Amygdala (tissue), 56 donors: ENCODE measurements at places on chromosomes 7 and 10.

GRCh38 chr10:53667063-53667462 lies 894.5 kb upstream of the MBL2 start:
- no peak for DNase-seq

DNA sequence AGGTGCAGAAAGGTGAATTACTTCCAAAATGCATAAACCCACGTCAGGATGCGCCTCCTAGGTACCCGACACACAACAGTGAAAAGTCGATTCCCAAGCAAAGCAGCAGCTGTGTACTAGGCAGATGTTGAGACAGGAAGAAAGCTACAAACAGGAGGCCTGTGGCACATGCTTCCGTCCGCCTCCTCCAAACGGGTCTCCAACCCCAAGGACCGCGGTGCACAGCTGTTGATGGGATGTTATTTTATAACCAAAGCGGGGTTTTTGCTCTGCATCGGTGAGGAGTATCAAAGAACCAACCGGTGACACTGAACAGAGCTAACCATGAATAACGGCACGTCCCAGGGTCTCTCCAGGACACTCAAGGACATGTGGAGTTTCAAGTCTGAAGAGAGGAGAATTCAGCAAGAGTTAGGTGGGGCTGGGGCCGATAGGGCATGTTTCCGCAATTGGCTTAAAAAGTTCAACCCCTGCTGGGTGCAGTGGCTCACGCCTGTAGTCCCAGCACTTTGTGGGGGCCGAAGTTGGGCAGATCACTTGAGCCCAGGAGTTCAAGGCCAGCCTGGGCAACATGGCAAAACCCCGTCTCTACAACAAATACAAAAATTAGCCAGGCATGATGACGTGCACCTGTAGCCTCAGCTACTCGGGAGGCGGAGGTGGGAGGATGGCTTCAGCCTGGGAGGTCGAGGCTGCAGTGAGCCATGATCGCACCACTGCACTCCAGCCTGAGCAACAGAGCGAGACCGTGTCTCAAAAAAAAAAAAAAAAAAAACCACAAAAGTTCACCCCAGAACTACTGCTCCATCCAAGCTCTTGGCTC lies 108.0 kb downstream of the SMURF1 start:
- no peak for DNase-seq

DNA sequence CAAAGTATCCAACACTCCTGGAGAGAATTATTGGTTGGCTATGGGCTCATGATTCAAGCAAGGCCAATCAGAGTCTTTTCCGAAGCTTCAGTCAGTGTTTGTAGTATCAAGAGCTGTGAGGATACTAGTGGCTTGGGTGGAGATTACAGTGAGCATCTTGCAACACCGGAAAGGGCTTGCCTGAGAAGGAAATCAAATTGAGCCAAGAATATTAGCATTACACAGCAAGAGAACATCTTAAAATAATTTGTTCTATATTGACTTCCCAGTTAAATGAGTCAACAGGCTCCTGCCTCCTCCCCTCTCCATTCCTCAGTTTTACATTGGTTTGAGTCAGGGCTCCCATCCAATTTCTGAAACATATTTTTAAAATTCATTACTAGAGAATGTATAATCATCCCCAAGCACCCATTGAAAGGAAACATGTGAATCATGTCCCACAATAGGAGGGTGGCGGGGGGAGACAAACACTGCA lies 127.4 kb downstream of the ELAPOR2 start:
- DNase-seq: no peak

DNA sequence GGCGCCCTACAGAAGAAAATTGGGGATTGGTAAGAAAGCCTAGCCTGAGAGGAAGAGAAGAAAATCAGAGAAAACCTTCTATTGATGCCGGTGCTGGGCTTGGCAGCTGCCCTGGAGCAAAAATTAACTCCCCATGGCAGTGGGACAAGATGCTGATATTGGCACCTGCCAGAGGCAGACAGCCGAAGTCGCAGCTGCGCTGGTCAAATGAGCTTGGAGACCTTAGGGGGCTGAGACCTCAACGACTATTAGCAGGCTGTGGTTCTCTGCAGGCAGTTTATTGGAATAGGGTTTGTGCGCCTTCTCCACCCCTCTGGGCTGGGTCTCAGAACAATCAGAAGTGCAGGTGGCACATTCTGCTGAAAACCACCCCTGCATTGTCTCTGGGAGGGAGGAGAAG lies 213.7 kb downstream of the GFRA1 start:
- DNase-seq: no peak

- no peak for DNase-seq
Measured at GRCh38 chr10:34607894-34608293, 207.2 kb downstream of the PARD3 start.

DNA sequence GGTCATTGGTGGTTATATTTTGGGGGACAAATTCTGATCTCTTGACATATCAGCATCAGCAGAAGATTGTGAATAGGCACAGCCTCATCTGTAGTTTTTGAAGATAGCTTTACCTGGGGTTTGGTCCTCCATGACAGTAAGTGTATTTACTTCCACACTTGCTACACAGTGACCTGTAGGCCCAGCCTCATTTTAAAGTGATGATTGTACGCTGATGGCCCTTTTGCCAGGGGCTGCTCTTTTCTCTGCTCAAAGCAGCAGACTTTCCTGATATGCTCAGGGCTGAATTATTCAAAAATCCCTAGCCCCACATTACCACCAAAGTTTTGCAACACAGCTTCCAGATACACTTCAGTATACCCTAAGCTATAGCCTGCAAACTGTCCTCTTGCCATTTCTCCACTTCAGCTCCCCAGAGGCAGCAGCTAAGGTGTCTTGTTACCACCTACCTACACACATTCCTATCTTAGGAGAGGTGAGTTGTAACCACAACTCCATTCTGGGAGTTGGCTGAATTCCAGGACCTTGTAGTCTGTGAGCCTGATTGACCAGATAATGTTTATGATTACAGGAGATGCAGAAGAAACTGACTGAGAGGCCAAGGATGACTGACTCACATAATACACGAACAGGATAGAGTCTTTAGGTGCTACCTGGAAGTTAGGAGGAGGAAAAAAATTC lies 6.0 kb downstream of the ASB4 start:
- no peak for DNase-seq

- no peak for DNase-seq
Measured at GRCh38 chr10:92572362-92573090, 1.4 kb downstream of the IDE start.

DNA sequence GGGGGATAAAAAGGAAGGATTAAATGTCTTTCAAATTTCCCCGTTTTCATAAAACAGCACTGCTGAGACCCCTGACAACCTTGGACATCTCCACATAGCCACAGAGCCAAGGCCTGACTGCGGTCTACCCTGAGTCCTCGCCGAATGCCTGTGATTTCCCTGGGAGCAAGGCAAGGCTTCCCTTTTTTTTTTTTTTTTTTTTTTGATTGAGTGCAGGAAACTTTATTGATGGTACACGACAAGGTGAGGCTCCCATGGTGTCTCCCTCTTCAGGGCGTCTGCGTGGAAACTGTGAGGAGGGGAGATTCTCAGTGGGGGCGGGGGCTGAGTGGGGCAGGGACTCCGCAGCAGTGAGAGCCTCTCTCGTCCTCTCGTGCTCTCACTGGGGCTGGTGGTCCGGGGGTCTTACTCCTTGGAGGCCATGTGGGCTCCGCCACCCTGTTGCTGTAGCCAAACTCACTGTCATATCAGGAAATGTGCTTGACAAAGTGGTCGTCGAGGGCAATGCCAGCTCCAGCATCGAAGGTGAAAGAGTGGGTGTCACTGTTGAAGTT lies 4.2 kb upstream of the RPP38 start:
- DNase-seq: no peak

DNA sequence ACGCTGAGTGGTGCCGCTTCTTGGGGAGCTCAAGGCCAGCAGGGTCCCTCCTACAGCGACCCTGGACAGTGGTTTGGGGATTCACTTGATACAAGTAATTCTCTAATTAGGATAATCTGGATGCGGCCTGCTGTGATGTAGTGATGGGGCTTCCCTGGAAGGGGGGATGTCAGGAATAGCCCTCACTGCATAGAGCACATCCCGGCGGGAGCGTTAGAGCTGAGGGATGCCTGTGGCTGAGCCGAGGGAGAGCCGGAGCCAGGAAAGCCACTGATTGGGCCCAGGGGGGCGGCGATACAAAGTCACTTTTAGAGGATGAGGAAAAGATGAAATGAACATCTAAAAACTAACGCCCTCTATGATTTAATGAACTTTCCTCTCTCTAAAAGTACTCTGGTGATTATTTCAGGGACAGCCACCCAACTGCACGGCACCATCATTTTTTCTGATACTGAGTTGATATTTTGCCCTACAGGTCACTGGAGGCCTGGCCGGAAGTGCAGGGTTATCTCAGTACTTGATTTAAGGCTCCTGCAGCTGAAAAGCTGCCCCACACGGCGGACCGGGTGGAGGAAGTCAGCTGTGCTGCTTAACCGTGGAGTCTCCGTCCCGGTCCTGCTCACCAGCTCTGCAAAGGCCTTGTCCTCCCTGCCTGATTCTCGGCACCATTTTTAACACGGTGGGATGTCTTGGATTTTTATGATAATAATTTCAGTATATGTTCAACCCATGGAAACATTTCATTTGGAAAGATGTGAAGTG lies 518.8 kb downstream of the DNAJB6 start:
- DNase-seq: no peak

- DNase-seq: no peak
Measured at GRCh38 chr10:13511409-13511808, 17.4 kb downstream of the BEND7 start.

GRCh38 chr7:71991586-71991985 lies 420.6 kb downstream of the CALN1 start:
- DNase-seq: no peak

GRCh38 chr7:84509522-84509921 lies 314.9 kb upstream of the SEMA3A start:
- DNase-seq: no peak

- no peak for DNase-seq
Measured at GRCh38 chr10:113523071-113523470, 29.8 kb upstream of the HABP2 start.

DNA sequence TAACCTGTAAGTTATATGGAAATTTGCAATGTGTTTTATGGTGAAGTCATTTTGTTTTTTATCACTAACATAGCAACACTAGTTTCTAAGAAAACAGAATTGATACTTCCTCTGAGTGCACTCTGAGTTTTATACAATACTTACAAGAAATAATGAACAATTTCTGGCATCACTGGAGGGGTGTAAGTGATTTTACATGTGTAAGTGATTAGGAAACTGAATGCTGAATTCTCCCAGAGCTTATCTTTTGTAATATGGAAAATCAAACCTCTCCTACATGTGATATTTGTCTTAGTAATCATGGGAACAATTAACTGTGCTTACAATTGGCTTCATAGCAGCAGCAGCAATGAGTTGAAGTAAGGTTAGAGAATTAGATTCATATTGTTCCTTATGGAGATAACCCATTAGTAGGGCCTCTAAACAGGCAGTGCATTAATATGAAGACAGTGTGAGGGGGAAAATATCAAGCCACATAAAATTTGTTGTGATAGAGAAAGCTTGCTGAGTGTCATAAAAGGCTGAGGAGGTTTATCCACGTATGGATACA lies 37.4 kb downstream of the SEMA3C start:
- no peak for DNase-seq

DNA sequence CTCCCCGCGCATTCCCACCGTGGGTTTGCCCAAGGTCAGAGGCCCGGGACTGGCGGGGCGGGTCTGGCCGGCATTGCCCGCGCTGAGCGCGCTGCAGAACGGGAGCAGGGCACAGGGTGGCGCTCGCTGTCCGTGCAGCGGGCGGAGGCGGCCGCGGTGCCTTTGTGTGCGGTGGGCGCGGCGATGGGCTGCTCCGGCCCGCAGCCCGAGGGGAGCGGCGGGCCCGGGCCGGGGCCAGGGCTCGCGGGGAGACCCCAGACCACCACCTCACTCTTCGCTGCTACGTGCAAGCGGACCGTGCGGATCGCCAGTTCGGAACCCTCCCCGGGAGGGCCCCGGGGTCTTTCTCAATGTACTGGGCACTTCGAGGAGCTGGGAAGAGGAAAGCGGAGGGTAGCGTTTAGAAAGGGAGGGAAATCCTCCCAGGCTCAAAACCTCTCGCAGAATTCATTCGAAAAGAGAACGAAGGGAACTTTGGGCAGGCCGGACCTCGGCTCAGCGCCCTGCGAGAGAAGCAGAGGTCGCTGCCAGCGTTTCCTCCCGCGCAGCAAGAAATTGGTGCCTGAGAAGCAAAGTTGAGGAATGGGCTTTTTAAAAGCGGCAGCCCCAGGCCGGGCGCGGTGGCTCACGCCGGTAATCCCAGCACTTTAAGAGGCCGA lies 8.5 kb downstream of the SP8 start:
- DNase-seq: no peak

GRCh38 chr7:55521917-55522902 lies 50.1 kb downstream of the VOPP1 start:
- no peak for DNase-seq

- DNase-seq: no peak
Measured at GRCh38 chr7:134515569-134516468, 11.5 kb upstream of the AKR1B10 start.

DNA sequence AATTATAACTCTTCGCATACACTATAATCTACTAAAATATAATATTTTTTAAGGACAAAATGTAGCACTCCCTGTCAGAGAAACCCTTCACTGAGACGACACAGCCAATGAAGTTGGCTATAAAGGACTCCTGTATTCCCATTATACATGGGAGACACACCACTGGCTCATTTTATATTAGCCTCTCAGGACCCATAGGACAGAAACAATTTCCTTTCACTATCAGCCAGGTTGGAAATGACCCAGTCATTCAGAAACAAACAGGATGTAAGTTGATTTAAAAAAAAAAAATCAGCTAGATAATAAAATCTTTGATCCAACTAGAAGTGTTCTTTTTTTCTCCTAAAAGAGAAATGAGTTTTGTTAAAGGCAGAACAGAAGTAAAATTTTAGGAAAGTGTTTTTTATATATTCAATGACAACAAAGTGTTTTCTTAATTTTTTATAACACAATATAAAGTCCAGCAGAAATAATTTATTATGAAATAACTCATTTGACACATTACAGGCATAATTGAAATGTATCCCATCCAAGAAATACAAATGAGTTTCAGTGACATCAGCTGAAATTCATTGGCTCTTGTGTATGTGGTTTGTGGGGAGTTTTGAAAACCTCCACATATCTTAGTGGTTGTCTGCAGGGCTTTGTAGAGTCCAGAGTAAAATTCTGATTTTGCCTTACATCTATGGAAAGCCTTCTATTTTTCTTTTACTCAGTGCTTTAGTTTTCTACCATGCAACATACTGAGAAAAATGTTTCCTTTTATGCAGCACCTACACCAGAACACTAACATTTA lies 64.1 kb downstream of the CTTNBP2 start:
- DNase-seq: no peak

- no peak for DNase-seq
Measured at GRCh38 chr7:158447506-158448171, 140.0 kb downstream of the PTPRN2 start.

DNA sequence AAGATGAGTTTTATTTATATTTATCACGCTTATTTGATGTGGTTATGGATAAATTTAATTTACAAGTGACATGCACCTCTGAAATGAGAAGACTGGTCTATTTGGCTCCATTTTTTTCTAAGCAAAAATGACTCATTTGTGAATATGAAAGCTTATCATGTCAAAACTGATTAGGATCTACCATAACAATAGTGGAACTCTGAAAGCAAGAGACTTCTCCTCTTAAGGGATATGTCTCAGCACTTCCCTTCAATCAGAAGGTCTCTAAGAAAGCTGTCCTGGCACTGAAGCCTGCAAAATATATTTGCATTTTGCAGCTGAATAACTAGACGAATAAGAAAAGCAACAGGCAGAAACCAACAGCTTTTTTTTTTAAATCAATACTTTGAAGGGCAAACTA lies 12.7 kb downstream of the FAS start:
- DNase-seq: no peak

- no peak for DNase-seq
Measured at GRCh38 chr10:113620511-113620910, 43.3 kb downstream of the NRAP start.
